ENCODE measurements at places on chromosomes 12 and 14.
A peak's percentile ranks its signal among the peaks of the same experiment; 100 is the strongest.

GRCh38 chr12:132948146-132949066 lies 7.7 kb downstream of the ZNF605 start:
- H3K27me3 ChIP-seq, result no peaks in the 10 kb centered on the region
- no peak for DNase-seq
- H3K4me3 ChIP-seq, result no peak overlapping the region
- peaks cover 67% of the 10 kb centered on the region for H3K36me3 ChIP-seq
- H3K4me1 ChIP-seq, result no peaks in the 10 kb centered on the region
- no peak overlapping the region for H3K27ac ChIP-seq

GRCh38 chr12:12612358-12612757 lies 682 bp downstream of the CREBL2 start:
- no peaks in the 10 kb centered on the region for H3K27me3 ChIP-seq
- peak overlapping the region; percentile 94 for H3K4me3 ChIP-seq
- peak overlapping the region; percentile 88 for H3K27ac ChIP-seq

DNA sequence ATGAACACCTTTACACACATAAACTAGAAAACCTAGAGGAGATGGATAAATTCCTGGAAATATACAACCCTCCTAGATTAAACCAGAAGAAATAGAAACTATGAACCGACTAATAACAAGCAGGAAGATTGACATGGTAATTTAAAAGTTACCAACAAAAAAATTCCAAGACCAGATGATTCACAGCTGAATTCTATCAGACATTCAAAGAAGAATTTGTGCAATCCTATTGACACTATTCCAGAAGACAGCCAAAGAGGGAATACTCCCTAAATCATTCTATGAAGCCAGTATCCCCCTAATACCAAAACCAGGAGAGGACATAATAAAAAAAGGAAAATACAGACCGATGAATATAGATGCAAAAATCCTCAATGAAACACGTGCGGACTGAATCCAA lies 102.6 kb upstream of the KRR1 start:
- DNase-seq, result no peak
- no peak overlapping the region for H3K27ac ChIP-seq
- peaks cover 59% of the 10 kb centered on the region for H3K27me3 ChIP-seq
- no peak overlapping the region for H3K4me3 ChIP-seq
- H3K36me3 ChIP-seq, result no peaks in the 10 kb centered on the region

GRCh38 chr12:48545833-48546469 lies 20.5 kb downstream of the OR8S1 start:
- no peak for DNase-seq
- no peak overlapping the region for H3K4me3 ChIP-seq
- no peak overlapping the region for H3K27ac ChIP-seq
- H3K4me1 ChIP-seq, result no peaks in the 10 kb centered on the region
- no peaks in the 10 kb centered on the region for H3K36me3 ChIP-seq

GRCh38 chr12:64808110-64808509 lies 16.3 kb upstream of the TBC1D30 start:
- H3K36me3 ChIP-seq, result no peaks in the 10 kb centered on the region
- peaks cover 31% of the 10 kb centered on the region for H3K27me3 ChIP-seq
- peaks cover 4% of the 10 kb centered on the region for H3K4me1 ChIP-seq
- H3K4me3 ChIP-seq, result no peak overlapping the region
- no peak overlapping the region for H3K27ac ChIP-seq

GRCh38 chr12:5758347-5758746 lies 186.7 kb downstream of the ANO2 start:
- H3K4me1 ChIP-seq, result no peaks in the 10 kb centered on the region
- H3K27ac ChIP-seq, result no peak overlapping the region
- no peaks in the 10 kb centered on the region for H3K36me3 ChIP-seq
- peaks cover 23% of the 10 kb centered on the region for H3K27me3 ChIP-seq

DNA sequence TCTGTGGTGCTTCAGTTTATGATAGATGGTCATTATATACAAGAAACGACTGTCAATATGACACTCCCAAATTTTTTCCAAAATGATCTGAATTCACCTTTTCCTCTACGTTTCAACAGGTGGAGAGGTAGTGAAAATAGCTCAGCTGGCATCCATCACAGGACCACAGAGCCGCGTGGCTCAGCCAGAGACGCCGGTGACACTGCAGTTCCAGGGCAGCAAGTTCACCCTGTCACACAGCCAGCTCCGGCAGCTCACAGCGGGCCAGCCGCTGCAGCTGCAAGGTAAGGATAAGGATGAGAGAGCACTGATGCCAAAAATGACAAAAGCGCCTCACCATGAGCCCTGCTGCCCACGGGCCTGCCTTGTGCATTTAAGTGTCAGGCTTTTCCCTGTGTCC lies 73.9 kb downstream of the EP400 start:
- H3K4me3 ChIP-seq, result no peak overlapping the region
- H3K36me3 ChIP-seq, result peaks cover 68% of the 10 kb centered on the region
- no peak overlapping the region for H3K27ac ChIP-seq
- no peaks in the 10 kb centered on the region for H3K27me3 ChIP-seq
- H3K4me1 ChIP-seq, result no peaks in the 10 kb centered on the region

GRCh38 chr12:43964033-43964432 lies 128.2 kb downstream of the TMEM117 start:
- no peaks in the 10 kb centered on the region for H3K27me3 ChIP-seq
- H3K36me3 ChIP-seq, result no peaks in the 10 kb centered on the region
- H3K4me3 ChIP-seq, result no peak overlapping the region

DNA sequence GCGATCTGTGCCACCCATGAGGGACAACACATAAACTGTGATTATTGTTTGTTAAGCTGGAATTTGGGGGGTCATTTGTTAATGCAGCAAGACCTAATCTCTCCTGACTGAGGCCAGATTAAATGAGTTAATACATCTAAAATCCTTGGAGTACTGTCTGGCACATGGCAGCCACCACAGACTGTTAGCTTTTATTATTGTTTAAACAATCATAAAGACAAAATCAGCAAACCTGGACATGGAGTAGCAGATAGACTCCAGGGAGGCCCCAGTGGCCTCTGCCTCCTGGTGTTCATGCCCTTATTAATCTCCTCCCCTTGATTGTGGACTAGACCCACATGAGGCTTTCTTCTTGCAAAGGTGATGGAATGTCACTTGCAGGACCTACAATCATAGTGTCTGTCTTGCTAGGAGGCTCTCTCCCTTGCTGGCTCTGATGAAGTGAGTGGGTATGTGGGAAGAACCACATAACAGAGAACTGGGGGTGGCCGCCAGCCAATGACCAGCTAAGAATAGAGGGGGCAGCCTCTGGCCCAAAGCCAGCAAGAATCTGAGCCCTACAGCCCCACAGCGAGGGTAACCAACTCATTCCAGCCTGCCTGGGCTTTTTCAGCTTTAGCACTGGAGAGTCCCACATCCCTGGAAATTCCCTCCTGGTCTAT lies 142.0 kb downstream of the SCARB1 start:
- no peak overlapping the region for H3K4me3 ChIP-seq
- H3K36me3 ChIP-seq, result no peaks in the 10 kb centered on the region
- H3K4me1 ChIP-seq, result no peaks in the 10 kb centered on the region
- no peak for DNase-seq
- no peak overlapping the region for H3K27ac ChIP-seq
- peaks cover 23% of the 10 kb centered on the region for H3K27me3 ChIP-seq

DNA sequence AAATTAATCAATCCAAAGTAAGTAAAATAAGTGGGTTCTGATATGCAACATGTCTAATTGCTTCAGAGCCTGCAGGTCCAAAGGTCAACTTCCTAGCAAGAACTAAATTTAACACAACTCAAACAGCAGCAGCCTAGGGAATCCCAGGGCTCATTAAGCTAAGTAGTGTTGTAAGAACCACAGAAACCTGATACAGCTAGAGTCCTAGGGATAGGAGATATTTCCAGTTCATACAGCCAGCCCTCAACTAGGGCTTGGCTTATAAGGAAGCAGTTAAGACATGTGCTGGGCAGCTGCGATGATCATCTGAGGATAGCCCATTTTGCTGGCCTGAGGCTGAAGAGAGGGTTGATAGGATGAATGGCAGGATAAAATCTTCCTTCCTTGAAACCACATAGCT lies at the start of gene OR4Q3:
Gene OR4Q3 (plus strand): TSS at position 316 of the 400 bp plus-strand sequence.
- no peaks in the 10 kb centered on the region for H3K4me1 ChIP-seq
- DNase-seq, result no peak
- no peak within 1 kb of the TSS for H3K4me3 ChIP-seq
- H3K36me3 ChIP-seq, result no peaks in the 10 kb centered on the region
- H3K27me3 ChIP-seq, result no peaks in the 10 kb centered on the region

DNA sequence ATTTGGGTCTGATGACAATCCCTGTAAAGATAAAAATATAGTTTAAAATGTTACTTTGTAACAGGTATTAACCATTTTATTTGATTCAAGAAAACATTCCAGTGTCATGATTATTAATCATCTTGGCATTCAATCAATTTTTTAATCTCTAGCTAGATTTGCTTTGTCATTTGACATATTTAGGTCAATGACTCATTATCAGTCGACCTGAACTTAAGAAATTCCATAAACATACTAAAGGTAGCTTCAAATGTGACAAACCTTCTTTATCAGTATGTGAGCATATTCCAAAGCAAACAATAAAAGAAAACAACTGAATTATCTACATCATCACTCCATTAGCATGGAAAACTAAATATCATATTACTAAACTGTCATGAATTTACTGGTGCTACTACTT lies 50.8 kb upstream of the CDKL1 start:
- no peak overlapping the region for H3K4me3 ChIP-seq
- DNase-seq, result no peak
- peaks cover 26% of the 10 kb centered on the region for H3K36me3 ChIP-seq
- no peaks in the 10 kb centered on the region for H3K27me3 ChIP-seq
- no peak overlapping the region for H3K27ac ChIP-seq

DNA sequence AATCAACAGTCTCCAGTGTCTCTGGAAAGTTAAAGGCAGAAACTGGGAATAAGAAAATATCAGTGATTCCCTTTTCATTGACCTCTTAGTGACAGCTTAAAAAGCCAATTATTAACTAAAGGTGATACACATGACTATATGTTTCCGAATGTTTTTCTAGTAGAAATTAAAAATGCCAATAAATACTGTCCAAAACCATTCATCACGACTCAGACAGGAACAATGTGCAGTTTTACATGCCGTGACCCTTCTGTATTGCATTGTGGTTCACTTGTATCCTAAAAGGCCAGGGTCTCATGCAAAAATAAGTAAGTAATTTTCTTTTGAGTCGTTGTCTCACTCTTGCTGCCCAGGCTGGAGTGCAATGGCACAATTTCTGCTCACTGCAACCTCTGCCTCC lies 105.9 kb upstream of the TTC7B start:
- no peak overlapping the region for H3K4me3 ChIP-seq
- peaks cover 2% of the 10 kb centered on the region for H3K4me1 ChIP-seq
- peaks cover 62% of the 10 kb centered on the region for H3K36me3 ChIP-seq

DNA sequence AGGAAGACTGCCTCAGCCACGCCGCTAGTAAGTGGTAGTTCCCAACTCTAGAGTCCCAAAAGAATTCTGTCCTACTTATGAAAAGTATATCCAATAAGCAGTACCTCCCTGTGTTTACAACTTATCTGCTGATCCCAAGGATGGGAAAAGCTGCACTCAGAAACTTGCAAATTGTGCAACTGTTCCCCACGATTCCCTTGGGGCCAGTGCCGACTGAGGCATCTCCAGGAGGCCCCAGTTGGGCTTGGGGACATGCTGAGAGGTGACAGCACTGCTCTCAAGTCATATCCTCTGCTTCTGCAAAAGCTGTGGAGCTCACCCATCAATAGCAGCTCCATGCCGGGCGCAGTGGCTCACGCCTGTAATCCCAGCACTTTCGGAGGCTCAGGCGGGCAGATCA lies 23.7 kb downstream of the SPRING1 start:
- H3K27ac ChIP-seq, result no peak overlapping the region
- peaks cover 26% of the 10 kb centered on the region for H3K36me3 ChIP-seq

- H3K27ac ChIP-seq, result no peak overlapping the region
- H3K4me3 ChIP-seq, result no peak overlapping the region
- H3K36me3 ChIP-seq, result peaks cover 77% of the 10 kb centered on the region
- no peak for DNase-seq
- H3K4me1 ChIP-seq, result no peaks in the 10 kb centered on the region
Measured at GRCh38 chr14:32136027-32136825, 59.1 kb downstream of the ARHGAP5 start.

DNA sequence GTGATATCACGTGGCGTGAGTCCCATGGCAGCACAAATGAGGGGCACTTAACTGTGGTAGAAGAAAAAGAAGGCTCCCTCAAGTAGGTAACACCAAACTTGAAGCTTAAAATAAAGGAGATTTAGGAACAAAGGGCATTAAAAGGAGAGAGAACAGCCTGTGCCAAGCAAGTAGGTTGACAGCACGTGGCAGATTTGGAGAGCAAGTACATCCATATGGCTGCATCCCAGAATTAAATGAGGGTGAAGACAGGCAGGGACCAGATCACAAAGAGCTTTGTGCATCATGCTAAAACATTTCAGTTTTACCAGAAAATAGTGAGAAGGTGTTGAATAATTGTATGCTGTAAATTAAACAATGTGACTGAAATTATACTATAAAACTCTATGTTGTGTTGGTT lies 32.8 kb downstream of the KCNMB4 start:
- no peaks in the 10 kb centered on the region for H3K4me1 ChIP-seq
- no peaks in the 10 kb centered on the region for H3K36me3 ChIP-seq
- no peak for DNase-seq
- H3K27ac ChIP-seq, result no peak overlapping the region
- no peak overlapping the region for H3K4me3 ChIP-seq

DNA sequence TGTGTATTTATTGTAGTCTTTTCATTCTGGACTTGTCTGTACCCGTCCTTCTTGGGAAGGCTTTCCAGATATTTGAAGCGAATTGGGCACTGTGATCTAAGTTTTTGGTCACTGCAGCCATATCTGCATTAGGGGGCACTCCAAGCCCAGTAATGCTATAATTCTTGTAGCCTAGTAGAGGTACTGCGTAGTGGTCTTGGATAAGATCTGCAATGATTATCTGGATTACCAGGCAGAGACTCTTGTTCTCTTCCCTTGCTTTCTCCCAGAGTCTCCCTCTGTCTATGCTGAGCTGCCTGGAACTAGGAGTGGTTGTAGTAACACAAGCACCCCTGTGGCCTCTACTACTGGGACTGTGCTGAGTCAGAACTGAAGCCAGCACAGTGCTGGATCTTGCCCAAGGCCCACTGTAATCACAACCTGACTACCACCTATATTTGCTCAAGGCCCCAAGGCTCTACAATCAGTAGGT lies 30.0 kb downstream of the SLC38A2 start:
- H3K4me1 ChIP-seq, result no peaks in the 10 kb centered on the region
- DNase-seq, result no peak
- no peak overlapping the region for H3K27ac ChIP-seq
- peaks cover 12% of the 10 kb centered on the region for H3K27me3 ChIP-seq
- no peaks in the 10 kb centered on the region for H3K36me3 ChIP-seq

- no peak for DNase-seq
- H3K27ac ChIP-seq, result no peak overlapping the region
- H3K36me3 ChIP-seq, result no peaks in the 10 kb centered on the region
Measured at GRCh38 chr12:63304887-63305316, 153.9 kb upstream of the AVPR1A start.

- no peak overlapping the region for H3K27ac ChIP-seq
- no peaks in the 10 kb centered on the region for H3K4me1 ChIP-seq
Measured at GRCh38 chr12:69168828-69169227, 70.5 kb upstream of the CPSF6 start.

DNA sequence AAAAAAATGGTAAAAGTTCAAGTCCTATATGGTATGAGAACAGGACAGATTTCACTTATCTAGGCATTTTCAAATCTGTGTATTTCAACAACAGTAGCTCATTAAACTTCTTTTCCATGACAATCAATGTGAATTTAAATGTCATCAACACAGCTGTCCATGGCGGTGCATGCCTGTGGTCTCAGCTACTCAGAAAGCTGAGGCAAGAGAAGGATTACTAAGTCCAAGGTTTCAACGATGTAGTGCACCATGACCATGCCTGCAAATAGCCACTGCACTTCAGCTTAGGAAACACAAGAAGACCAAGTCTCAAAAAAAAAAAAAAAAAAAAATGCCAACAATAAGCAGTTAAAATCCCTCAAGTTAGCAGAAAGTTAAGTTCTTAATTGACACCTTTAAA lies 214.6 kb downstream of the C12orf50 start:
- H3K36me3 ChIP-seq, result no peaks in the 10 kb centered on the region
- H3K4me1 ChIP-seq, result no peaks in the 10 kb centered on the region
- H3K27ac ChIP-seq, result no peak overlapping the region
- no peak overlapping the region for H3K4me3 ChIP-seq
- no peak for DNase-seq
- H3K27me3 ChIP-seq, result no peaks in the 10 kb centered on the region
